Heart left ventricle (tissue), 16 donors: ENCODE measurements at places on chromosomes 1 and 21. TPM values are rescaled to one million over a fixed set of nuclear protein-coding genes. Genes with fewer than 3 reads are reported as not detected.

GRCh38 chr1:150076066-150076465 lies 8.5 kb downstream of the VPS45 start:
- no peaks in the 10 kb centered on the region for H3K4me1 ChIP-seq
- no peak for DNase-seq
- no peaks in the 10 kb centered on the region for H3K27me3 ChIP-seq

Gene FBXO28
- total RNA-seq: 20.7 TPM

- no peaks in the 10 kb centered on the region for H3K4me1 ChIP-seq
- no peak overlapping the region for H3K27ac ChIP-seq
- no peak for DNase-seq
- H3K36me3 ChIP-seq: no peaks in the 10 kb centered on the region
Measured at GRCh38 chr1:159465191-159465603, 25.7 kb downstream of the OR10J1 start.

Gene UBASH3A
- not detected for total RNA-seq

DNA sequence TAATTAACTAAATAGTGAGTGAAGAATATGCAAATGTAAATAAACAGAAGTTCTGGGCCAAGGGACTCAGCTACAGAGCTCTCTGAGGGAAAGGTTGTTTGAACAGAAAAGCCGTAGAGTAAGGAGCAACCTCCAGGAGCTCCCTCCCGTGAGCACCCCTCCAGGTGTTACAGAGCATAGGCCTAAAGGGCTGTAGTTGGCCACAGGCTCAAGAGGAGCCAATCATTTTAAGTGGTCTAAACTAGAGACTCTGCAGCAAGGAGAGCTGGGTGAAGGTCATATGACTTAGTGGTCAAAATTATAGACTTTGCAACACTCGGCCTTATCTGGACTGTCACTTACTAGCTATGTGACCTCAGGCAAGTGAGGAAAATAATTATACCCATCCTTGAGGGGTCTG lies 19.1 kb upstream of the RXRG start:
- DNase-seq: no peak
- no peak overlapping the region for H3K27ac ChIP-seq
- no peaks in the 10 kb centered on the region for H3K36me3 ChIP-seq
- no peaks in the 10 kb centered on the region for H3K27me3 ChIP-seq
- no peak overlapping the region for H3K4me3 ChIP-seq

DNA sequence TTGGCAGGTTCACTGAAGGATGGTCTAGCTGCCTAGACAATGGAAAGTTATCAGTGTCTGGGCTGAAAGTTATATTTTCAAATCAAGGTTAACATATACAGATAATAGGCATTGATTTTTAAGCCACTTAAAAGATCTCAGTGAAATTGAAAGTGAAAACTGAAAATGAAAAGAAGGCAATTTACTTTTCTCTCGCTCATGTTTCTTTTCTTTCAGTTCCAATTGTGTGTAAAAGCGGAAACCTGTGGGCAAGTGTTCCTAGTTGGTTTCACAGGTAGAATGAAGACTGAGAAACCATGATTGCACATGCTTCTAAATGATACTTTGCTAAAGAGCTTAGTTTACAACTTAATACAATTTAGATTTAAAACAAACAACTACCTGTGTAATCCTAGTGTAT lies 383.7 kb downstream of the ZP4 start:
- H3K4me3 ChIP-seq: no peak overlapping the region
- DNase-seq: no peak
- H3K27me3 ChIP-seq: no peaks in the 10 kb centered on the region
- H3K36me3 ChIP-seq: peaks cover 94% of the 10 kb centered on the region
